CD4-positive, alpha-beta T cell treated with Interleukin-1 beta for 1 hour (primary cell): ENCODE measurements at places on chromosomes 4 and X.

- DNase-seq, result peak; percentile 62
These were observed 126.9 kb upstream of the GPRIN3 start for GRCh38 chr4:89434364-89434988.

GRCh38 chrX:121407627-121408026, 360.2 kb downstream of the GLUD2 start:
- DNase-seq, result no peak

- no peak for DNase-seq
These were observed 106.4 kb downstream of the SH3BGRL start for GRCh38 chrX:81308086-81308829.

GRCh38 chrX:47814851-47815250, 21.9 kb upstream of the ZNF81 start:
- no peak for DNase-seq

DNA sequence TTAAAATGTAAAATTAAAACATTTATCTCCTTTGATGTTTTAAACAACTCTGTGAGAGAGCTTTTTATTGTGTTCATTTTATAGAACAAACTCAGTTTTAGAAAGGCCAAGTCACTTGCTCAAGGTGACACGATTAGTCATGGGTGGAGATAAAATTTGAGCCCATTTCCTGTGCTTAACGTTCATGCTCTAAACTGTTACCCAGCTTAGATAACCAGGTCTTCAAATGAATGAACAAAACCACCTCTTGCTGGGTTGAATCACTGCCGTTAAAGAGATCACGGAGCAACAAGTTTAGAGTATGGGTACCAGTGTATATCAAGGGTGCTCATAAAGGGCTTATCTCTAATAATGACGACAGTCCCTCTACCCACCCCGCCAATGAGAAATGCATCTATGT, 10.2 kb upstream of the CASK start:
- DNase-seq, result no peak

DNA sequence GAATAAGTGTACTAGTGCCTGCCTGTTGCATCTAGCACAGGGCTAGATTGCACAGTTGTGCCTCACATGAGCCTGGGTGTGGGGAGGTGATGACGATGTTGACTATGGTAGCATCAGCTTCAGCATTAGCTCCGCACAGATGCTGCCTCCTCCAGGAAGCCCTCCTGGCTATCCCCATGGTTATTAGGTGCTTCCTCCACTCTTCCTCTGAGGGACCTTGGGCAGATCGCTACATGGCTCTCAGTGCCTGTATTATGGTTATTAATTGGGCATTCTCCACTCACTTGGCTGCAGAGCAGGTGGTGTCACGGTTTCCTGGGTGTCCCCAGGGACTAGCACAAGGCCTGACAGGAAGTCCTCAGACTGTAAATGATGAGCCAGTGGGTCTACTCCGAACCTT, 325.6 kb downstream of the ARHGAP10 start:
- no peak for DNase-seq

DNA sequence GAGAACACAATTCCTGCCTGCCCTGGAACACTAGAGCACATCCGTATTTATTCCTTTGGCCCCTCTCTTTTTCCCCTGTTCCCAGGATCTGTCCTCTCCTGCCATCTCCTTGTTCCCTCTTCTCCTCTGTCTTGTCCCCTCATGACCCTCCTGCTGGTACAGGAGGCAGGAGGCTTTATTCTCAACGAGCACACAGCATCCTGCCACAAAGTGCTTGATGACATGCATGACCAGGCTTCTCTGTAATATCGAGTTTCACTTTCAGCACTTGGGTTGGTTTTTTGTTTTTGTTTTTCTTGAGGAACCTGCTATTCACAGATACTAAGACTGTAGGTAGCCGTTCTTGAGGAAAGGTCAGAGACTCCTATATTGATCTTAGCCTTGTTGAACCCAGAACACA, 35.3 kb downstream of the NALF2 start:
- no peak for DNase-seq

- no peak for DNase-seq
These were observed 269.1 kb upstream of the ZFP42 start for GRCh38 chr4:187726485-187726884.

DNA sequence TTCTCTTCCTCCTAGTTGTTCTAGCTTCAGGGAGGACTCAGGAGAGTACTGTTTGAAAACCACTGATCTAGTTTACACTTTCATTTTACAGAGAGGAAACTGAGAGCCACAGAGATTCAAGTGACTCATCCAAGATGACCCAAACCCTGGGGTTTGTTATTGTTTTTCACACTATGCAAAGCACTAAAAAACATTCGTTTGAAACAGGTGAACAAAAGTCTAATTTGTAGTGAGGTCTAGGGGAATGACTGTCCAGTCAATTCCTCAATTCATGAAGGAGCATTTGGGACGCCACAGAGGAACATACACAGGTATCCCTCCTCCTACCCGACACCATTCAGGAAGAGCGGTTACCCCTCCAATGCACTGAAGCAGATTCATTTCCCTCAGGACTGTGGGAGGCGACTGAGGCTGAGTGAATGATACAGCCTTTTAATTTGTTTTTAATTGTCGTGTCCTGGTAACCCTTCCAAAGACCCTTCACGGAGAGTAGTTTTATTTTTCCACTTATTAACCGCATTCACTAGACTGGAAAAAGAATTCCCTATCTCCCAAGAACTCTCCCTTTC, 30.3 kb downstream of the TLR10 start:
- DNase-seq, result no peak

DNA sequence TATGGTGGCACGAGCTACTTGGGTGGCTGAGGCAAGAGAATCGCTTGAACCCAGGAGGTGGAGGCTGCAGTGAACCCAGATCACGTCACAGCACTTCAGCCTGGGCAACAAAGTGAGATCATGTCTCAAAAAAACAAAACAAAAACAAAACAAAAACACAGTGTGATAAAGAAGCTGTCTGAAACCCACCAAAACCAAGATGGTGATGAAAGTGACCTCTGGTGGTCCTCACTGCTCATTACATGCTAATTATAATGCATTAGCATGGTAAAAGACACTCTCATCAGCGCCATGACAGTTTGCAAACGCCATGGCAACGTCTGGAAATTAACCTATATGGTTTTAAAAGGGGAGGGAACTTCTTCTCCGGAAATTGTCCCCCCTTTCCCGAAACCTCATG, 29.4 kb upstream of the OPHN1 start:
- DNase-seq, result no peak

DNA sequence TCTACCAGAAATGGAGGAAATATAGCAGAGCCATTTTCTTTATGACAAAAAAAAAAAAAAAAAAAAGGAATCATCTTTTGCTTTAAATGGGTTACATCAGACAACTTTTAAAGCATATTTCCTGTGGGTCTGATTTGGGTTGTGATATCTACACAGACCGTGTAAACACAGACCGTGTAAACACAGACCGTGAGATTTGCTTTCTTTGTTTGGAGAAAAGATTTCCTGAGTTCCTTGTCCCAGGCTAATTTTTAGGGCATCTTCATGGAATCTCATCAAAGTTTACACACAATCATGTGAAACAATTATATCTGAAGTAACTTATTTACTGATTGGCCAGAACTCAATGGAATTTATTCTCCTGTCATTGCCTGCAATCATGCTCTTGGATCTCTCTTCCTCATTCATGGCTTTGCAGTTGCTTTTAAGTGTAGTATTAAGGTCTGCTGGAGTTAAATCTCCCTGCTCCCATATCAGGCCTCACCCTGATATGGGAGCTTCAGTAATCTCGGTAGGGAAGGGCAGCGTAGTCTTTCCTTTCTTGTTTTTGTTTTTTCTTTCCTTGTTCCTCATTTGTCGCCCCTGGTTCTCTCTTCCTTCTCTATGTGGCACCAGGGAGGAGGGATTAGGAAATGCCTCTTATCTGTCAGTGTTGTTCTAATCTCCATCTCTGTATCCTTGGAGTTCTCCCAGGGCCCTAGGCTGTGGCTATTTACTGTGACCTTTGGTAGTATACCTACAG, 248.6 kb upstream of the JADE1 start:
- no peak for DNase-seq
